AG04449 (cell line): ENCODE measurements at places on chromosomes 7 and 10.
A peak's percentile ranks its signal among the peaks of the same experiment; 100 is the strongest.

- no peak for DNase-seq
Measured at GRCh38 chr7:100965723-100966541, 3.4 kb upstream of the MUC12 start.

GRCh38 chr7:146022776-146023175 is 93.8 kb upstream of the CNTNAP2 start:
- no peak for DNase-seq

DNA sequence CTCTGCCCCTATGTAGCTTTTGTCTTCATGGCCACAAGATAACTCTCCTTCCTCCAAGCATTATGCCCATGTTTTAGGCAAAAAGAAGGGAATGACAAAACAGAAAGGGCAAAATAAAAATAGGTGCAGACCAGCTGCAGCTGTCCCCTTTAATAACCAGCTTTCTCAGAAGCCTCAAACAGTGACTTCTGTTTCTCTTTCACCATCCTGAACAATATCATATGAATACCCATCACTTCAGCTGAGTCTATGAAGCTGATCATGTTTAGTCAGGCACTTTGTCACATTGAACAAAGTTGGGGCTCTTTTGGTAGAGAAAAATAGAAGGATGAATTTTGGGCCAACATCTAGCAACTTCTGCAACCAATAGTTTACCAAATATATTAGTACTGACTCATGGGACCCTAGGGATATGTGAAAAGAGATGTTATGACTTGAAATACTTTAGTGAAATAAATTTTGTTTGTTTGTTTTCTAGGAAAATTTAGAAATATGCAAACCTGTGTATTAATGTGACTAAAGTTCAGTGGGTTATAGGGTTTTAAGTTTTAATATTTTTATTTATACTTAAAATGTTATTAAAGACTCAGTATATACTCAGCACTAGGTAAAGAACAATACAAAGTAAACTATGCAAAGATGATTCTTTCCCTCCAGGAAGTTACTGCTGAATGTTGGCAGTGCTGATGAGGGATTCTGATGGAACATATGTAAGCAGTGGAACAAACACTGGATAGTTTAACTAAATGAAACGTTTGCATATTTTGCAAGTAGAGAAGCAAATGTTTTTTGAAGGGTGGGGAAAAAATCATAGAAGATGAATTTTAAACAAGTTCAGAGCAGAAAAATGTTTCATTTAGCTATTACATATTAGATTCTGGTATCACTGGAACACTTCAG is 133.7 kb downstream of the FOXP2 start:
- DNase-seq: no peak

DNA sequence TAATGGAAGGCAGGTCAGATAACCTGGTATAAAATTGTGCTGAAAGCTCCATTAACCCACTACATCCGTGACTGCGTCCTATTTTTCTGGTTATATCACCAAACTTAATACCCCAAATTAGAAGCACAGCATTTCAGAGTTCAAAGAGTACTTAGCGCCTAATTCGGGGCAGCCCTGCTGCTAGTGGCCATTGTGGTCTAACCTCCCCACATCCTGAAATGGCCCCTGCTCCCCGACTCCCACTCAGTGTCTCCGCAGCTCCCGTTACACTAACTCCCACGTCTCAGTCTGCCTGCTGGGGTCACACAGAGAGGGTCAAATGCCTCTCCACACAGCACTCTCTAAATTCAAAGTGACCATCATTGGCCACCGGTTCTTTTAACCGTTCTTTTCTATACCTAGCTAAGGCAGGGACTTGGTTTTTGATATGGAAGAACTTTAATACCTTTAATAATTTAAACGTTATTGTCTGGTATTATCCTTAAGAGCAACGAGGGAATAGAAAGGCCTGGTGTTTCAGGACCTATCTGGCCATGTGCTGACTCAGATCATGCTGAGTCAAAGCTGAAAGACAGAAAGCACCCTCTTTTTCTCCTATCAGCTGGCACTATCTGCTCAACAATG is 117.1 kb downstream of the KMT2E start:
- DNase-seq: no peak

DNA sequence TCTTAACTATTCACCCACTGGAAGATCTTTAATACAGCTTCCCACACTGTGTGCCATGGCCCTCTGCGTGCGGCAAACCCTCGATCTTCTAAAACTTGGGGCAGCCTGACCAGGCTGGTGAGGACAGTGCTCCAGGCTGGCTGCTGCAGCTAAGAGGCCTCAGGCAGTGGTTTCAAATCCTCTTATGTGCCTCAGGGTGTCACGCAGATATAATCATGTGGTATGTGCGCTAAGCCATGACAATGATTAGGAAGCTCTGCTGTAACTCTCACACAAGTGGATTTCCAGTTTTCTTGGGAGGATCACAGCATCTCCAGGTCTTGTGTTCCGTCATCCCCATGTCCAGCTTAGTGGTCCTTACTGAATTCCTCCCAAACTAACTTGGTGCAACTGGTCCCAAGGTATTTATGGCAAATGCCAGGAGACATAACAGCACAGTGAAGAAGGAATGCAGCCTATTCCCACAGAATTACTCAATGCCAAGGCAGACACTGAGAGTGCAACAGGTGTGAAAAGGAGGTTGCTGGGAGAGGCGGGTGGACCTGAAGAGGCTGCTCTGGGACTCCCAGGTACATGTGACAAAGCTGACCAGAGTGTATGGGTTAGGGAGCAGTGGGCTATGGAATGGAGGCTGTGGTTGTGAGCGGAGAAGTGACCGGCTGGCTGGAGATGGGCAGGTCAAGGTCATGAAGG is 2.3 kb downstream of the HPS1 start:
- no peak for DNase-seq

GRCh38 chr7:29924684-29925083 is 64.9 kb downstream of the SCRN1 start:
- DNase-seq: no peak

DNA sequence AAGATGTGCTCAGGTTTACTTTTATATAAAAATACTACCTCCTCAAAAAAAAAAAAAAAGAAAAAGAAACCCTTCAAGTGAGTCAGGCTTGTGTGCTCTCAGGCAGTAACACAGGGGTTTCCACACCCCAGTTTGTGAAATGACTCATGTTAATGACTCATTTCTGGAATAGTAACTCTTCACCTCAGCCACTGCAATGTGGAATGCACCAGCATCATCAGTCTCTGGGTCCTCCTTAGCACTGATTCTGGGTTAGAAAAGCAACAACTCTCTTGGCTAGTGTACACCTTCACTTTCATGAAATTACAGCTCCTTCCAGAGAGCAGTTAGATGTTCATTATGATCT is 110.6 kb downstream of the EMX2 start:
- DNase-seq: peak; percentile 85

DNA sequence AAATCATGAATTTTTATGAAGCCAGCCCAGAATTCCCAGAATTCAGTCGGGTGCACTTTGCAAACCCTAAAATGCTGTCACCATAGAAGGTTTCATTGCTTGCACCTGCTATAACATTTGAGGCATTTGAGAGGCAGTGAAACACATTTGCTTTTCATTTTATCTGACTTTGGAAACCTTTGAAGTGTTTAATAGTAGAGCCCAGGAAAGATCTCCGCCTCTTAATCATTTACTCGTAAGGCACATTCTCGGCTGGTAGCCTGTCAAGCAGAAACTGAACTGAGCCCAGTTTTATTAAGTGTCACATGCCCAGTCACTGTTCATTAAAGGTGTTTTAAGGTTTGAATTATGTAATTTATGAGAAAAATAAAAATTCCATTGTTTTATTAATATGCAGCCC is 247.6 kb downstream of the EMX2 start:
- no peak for DNase-seq

DNA sequence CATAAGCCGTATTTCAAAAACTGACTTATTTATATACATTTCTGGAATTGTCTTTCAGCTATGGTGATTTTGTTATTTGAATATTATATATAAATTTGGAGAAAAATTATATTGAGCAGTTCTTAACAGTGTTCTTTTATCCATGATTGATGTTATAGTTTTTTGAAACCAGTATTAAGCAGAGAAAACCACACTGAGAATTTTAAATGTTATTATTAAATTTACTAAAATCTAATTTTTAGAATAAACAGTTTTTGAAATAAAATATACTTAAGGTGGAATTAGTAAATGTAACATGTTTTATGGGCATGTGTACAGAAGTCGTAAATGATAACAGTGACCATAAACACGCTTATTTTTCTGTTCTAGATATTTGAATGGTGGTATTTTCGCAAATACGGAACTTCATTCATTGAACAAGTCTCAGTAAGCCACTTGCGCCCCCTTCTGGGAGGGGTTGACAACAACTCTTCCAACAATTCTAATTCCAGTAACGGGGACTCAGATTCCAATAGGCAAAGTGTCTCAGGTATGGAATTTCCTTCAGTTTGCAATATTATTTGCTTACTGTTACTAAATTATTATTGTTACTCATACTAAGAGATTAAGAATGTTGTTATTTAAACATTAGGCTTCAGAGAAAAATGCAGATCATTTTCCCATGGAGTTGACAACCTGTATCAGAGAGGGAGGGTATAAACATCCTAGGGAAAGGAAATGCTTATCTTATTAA is 166.1 kb downstream of the ST7 start:
- no peak for DNase-seq

- DNase-seq: no peak
Measured at GRCh38 chr10:63735305-63735704, 214.1 kb downstream of the REEP3 start.

DNA sequence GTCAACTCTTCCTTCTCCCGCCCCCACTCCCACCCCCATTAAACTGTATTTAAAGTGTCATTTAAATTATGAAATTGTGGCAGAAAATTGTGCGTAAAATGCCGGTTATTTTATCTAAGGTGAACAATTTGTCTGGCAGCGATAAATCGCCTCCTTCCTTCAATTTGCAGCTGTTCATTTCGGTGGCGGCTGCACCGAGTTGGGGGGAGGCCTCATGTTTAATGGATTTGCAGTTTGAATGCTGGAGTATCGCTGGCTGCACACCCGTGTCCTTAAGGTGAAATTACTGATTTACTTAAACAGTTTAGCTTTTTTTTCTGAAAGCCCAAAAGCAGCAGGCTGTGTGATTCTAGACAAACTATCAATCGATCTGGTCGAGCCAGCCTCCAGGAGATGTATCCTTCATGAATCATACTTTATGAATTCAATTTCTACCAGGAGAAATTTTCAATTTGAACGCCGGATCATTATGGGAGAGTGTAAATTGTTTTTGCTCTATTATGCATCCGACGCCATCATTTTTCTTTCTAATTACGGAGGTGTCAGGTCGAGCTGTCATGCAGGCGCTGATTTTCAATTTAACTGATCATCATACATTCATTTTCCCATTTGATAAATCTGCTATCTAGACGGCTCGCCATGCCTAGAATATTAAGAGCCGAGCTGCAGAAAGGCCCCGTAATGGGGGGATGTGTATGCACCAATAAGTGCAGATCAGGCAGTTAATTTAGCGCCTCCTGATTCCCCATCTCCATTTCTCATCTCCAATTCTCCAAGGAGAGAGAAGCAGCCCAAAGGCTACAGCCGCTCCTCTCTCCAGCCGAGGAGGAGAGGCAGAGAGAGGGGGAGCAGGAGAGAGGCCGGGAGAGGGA is 6.5 kb downstream of the UNCX start:
- no peak for DNase-seq

- DNase-seq: peak; percentile 24
Measured at GRCh38 chr7:141533149-141533949, 17.9 kb upstream of the AGK start.

- no peak for DNase-seq
Measured at GRCh38 chr10:44244745-44245600, 139.9 kb downstream of the CXCL12 start.
